ENCODE measurements at places on chromosomes 5 and 9.

- DNase-seq = no peak
Measured at GRCh38 chr5:112275671-112276070, 143.4 kb downstream of the EPB41L4A start.

GRCh38 chr9:32384002-32384363, 460 bp upstream of the ACO1 start:
- DNase-seq = no peak

DNA sequence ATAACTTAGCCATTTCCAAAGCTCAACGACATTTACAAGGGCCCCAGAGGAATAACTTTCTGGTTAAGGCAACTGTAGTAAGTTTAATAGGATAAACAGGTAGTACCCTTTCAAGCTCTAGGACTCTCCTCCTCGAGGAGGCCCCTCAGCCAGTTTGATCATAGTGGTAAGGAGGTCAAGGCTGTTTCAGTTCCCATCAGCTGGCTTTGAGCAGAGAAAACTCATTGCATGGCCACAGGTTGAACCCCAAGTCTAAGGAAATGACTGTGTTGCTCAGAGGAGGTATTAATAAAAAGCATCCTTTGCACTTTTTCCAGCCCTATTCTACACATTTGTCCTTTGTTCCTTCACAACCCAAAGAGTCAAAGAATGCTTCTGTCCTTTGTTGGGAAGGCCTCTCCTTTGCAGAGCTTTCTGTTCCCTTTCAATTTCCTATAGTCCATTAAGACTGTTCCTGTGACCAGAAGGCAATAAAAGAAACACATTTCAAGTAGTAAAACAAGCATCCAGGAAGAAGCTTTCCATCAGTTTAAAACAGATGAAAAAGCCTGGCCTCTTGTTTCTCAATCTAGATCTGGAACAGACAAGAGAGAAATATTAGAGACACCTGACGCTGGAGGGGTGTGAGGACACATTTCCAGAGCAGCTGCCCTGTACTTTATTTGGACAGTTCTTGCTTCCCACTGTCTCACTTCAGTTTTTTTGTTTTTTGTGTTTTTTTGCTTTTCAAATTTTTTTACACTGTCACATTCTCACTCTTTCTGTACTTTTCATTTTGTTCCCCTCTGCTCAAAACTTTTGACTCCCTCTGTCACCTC, 54.1 kb downstream of the PRRC1 start:
- no peak for DNase-seq

DNA sequence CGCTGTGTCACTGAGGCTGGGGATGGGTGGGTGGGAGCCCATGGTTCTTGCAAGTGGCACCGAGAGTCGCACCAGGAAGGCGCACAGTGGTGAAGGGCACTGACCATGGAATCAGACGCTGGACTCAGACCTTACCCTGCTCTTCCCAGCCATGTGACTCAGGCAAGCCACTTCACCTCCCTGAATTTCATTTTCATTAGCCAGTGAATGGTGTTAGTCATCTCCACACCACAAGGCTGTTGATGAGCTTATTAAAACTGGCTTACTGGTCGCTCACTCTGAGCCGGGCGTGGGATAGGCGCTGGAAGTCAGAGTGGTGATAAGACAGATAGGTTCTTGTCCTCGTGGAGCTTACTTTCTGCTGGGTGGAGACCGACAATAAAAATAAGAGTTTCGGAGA, 25.1 kb downstream of the FGF18 start:
- no peak for DNase-seq

GRCh38 chr9:4080921-4081895, 218.7 kb downstream of the GLIS3 start:
- DNase-seq = no peak

DNA sequence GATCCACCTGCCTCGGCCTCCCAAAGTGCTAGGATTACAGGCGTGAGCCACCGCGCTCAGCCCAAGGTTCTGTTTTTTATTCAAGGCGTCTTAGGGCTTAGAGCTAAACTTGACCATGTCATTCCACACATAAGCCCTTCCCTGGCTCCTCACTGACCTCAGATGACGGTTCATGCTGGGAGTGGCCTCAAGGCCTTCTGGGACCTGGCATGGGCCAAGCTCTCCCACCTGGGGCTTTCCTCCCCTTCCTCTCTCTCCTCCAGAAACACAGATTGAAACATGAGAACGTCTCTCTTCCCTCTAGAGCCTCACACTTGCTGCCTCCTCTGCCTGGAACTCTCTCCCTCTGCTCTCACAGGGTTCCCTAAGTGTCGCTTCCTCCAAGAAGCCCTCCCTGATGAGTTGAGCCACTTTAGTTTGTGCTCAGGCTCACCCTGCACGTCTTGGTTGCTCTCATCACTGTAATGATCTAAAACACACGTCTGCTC, 155.6 kb upstream of the IER5L start:
- no peak for DNase-seq

- no peak for DNase-seq
Measured at GRCh38 chr5:11385251-11385900, 518.9 kb downstream of the CTNND2 start.

- no peak for DNase-seq
Measured at GRCh38 chr9:15244001-15244441, 63.0 kb downstream of the TTC39B start.

DNA sequence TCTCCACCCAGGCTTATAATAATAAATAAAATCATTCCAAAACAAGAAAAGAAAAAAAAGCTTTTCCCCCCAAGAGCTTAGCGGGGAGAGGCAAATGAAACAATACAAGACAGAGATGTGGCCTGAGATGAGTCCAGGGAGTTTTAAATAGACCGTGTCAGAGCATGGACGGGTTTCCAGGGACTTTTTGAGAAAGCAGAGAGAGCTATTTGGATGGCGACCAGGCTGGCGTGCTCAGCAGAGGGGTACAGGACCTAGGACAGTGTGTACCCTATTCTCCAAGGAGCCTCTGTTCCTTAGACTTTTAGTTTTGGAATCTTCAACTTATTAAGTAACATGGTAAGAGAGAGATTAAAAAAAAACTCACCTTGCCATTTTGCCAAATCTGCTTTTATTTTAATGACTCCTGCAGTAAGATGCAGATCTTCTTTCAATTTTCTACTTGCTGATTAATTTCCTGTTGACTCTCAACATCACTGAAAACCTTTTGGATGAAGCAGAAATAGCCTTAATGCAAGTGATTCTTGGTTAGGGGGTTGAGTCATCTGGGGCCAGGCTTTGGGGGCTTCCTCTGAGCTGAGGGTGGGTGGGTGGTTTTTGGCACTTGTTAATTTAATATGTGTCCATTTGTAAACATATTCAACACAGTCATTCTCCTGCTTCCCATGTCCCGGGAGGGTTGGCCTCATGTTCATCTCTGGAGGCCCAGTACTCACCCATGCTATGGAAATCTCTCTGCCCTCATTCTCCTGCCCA, 49.6 kb upstream of the OSMR start:
- no peak for DNase-seq

GRCh38 chr9:121861501-121862180, 210.2 kb downstream of the DAB2IP start:
- DNase-seq = no peak

GRCh38 chr9:128091144-128091543, 23.1 kb downstream of the SLC25A25 start:
- no peak for DNase-seq

DNA sequence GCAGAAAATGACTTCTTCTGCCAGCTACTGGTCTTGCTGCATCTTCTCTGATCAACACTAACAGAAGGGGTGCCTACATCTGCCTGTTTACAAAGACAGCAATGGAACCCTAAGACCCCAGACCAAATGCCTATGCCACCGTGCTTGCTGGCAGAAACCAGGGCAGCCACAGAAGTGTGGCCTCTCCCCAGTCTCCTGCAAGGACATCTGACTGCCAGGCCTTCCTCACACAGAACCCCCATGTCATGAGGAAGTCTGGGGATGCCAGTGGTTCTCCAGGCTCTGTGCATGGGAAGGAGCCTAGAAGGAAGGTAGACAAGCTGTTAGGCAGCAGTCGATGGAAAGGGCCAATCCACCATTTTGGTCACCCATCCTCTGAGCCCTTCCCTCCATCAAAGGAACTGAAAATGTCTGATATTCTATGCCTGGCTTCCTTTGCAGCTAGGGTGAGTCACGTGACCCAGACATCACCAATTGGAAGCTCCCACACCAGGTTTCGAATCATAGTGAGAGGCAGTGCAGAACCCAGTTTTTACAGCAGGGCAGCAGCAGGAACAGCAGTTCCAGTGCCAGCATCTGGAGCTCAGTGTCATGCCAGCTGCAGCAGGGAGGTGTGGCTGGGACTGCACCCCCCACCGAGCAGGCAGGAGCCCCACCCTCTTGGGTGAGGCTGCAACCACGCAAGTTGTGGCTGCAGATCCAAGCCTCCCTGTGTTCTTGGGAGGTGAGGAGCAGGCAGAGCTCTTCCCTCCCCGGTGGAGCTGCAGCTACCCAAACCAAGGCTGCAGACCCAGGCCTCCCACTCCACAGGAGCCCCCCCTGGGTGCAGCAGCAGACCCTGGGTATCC, 123.4 kb downstream of the OLFM1 start:
- no peak for DNase-seq

DNA sequence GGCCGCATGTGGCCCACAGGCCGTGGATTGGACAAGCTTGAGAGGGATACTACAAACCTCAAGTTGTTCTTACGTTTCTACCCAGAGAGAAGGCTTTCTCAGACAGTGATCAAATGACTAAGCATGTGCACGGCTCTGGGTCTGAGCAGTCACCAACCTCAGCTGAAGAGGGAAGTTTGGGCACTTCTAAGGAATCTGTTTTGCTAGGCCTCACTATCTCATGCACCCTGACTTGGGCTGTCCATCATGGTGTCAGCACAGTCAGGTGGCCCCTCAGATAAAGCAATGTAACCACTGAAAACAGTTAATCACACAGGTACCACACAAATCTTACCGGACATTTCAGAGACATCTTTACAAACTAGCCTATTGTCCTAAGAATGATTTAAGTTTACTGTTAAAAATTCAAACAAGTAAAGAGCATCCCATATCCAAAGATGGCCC, 24.6 kb downstream of the CSF2 start:
- DNase-seq = no peak

DNA sequence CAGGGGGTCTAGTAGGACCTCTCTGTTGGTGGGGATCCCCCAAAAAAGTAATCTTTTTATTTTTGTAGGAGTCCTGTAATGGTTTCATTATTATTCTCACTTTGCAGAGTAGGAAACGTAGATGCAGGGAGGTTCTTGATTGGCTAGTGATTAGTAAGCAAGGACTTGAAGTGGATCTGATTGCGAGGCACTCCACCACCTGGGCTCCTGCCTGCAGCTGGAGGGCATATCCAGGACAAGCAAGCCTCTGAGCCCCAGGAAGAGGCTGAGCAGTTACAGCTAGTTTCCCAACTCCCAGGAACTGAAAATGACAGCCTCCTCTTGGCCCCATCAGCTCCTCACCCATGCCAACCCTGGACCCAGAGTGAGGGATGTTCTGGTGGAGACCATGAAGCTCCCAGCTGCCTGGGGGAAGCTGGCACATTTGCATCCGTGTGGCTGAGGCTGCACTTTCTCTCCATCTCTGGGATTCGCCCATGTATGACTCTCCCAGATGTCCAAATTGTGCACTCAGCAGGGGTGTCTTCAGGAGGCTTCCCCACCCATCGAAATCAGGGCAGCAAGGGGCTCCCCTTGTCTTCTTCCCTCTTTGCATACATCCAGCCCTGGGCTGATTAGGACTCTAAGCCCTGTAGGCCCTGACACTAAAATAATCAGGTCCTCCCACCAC, 10.2 kb downstream of the KCNIP1 start:
- no peak for DNase-seq

- no peak for DNase-seq
Measured at GRCh38 chr5:139552893-139553575, 8.1 kb upstream of the UBE2D2 start.

GRCh38 chr9:82526577-82526976, 536.4 kb downstream of the RASEF start:
- DNase-seq = no peak

Measured in activated CD4-positive, alpha-beta T cell treated with anti-CD3 and anti-CD28 coated beads for 1 hour (primary cell).